Left colon (tissue), 2 donors: ENCODE measurements at places on chromosomes 12 and 14. TPM values are rescaled to one million over a fixed set of nuclear protein-coding genes. Genes with fewer than 3 reads are reported as not detected.

DNA sequence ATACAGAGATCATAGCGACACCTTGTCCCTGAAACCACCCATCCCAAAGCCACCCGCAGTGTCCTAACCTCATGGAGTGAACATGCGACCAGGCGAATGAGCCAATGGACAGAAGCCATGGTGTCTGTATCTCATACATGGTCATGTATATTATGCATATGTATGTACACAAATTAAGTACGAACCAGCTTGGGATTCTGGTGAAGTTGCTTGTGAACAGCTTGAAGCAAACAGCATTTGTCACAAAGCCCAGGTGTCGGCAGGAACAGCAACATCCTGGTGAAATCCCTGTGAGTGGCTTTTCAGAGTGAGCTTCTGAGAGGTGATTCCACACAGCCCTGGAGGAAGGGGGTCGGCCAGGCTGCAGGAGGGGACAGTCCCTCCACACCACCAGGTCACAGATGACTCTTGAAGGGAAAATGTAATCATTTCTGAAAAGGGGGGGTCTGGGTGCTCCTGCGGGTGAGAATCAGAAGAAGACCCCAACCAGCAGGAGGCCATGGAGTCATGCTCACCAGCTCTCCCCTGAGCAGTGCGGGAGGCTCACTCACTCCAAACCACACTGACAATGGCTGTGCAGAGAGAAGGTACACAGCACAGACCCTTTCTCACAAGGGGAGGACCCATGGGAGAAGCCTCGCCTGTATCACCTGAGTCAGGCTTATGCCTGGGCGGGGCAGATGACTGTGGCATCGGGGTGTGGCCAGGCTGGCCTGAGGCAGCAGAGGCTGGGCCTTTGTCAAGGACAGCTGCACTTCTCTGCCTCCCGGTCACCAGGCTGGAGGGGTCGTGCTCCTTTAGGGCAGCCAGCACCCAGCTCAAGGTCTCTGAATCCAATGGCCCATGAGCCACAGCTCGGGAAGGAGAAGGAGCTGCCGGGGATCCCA is 14.3 kb downstream of the CHGA start:
- no peak for DNase-seq

- DNase-seq = no peak
Observed at GRCh38 chr14:100086361-100086760, 21.1 kb downstream of the EVL start.

DNA sequence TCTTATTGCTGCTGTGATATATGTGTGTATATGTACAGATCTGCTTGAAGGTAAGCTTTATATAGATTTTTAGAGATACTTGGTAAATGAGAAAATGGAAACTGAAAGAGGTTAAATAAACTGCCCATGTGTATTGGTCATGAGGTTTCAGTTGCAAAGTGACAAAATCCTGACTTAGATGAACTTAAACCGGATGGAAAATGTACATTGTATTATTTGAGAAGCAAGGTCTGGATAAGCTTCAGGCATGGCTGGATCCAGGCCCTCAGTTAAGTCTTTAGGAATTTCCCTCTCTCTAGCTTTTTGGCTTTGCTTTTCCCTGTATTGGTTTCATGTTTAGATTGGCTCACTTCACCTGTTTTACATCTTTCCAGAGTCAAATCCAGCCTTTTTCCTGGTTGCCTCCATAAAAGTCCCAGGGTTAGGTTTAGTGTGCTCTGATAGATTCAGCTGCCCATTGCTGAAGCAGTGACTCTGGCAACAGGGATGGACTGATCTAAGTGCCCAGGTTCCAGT is 21.0 kb upstream of the MAP1LC3B2 start:
- no peak for DNase-seq

DNA sequence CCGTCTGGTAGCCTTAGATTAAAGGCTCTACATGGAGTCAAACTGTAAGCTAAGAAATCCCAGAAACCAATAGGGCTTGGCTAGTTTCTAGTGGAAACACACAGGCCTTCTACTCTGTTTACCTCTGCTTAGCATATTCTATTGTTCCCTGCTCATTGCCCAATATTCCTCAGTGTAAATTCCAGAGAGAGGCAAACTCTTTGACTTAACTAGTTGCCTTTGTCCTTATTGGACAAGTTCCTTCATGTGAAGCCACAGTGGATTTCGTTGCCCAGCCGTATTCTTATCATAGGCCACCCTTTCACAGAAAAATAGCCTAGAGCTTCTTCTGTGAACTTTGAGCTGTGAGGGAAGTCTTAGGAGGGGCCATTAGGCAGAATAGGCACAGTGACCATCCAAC is 186.1 kb downstream of the PLCZ1 start:
- no peak for DNase-seq

DNA sequence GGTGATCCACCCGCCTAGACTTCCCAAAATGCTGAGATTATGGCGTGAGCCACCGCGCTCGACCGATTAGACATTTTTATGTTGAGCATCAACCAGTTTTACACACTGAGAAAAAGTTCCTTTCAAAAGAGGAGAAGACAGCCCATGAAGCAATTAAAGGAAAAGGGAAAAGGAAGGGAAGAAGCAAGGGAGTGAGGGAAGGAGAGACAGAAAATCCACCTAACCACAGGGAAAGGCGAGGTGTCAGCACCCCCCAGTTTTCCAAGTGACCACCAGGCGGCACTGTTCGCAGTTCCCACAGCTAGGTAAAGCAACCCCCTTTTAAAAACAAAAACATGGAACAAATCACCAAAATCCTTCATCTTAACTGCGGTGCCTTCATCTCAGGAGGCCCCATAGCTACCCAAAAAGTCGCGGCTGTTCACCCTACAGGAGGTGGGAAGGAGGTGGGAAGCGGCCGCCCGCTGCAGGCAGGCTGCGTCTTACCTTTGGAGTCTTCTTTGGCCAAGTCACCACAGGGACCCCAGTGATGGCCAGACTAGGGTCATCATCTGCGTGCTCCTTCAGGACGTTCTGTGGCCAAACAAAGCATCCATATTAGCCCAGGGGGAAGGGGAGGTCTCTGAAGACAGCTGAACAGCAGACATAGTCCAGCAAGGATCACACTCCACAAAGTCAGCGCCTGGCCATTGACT is 86.6 kb downstream of the KDM2B start:
- DNase-seq = peak; percentile 57

- no peak for DNase-seq
Observed at GRCh38 chr14:57729208-57730187, 136.4 kb downstream of the SLC35F4 start.

DNA sequence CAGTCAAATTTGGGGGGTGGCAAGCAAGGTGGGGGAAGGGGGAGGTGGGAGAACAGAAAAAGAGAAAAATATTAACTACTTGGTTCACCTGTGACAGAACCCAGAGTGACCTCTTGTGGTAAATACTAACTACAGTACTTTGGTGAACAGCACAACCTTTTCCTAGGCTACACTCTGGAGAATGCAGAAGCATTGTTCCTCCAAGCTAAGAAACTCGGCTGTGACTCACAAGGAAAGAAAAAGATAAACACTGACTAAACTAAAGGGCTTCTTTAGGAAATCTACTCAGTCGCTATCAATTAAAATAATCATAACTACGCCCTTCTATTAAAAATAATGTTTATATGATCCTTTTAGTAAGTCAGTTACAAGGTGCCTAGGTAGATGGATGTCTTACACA is 5.4 kb downstream of the KCNH5 start:
- no peak for DNase-seq

DNA sequence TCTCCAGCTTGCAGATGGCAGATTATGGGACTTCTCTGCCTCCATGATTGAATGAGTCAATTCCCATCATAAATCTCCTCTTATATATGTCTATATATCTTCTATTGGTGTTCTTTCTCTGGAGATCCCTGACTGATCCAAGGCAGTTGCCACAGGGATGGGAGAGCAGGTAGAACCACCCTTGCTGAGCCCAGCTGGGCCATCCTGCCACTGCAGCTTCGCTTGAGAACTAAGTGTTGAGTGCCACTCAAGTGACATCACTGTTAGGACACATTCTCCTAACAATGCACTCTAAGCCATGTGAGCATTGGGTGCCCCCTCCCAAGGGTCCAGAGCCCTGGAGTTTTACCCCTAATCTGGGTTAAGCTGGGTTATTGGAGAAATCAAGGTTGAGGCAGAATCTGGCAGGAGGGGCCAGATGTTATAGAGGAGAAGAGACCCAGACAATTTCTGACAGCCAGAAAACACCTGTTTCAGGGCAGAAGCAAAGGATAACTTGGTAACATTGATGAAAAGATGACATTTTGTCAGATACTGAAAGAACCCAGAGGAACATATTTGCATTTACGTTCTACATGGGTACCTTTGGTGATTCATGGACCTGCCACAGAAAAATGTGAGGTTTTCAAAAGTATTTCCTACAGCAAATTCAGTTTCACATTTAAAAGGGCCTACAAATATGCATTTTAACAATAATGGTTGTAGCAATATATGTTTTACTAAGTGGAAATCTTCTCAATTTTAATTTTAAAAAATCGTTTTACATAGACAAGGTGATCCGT is 57.2 kb upstream of the MAX start:
- no peak for DNase-seq

- DNase-seq = no peak
Observed at GRCh38 chr12:74539261-74539660, 1.6 kb downstream of the ATXN7L3B start.

- no peak for DNase-seq
Observed at GRCh38 chr12:14310866-14311265, 54.6 kb upstream of the ATF7IP start.

LRRK2 gene
- total RNA-seq = 3.6 TPM

TMEM63C gene
- total RNA-seq = 43.0 TPM

DNA sequence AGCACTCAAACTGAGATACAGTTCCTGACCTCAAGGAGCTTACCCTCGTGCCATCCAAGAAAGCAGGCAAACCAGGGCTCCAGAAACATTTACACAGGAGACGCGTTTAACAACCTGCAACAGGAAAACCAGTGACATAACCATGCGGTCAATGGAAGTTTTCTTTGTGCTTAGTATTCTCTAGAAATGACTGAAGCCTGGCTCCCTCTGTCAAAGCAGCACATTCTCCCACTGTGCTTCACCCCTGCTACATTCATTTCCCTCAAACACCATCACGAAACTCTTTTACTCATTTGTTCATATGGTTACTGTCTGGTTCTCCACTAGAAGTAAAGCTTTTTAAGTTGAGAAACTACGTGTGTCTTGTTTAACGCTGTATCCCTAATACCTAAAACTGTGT is 161.3 kb upstream of the CCND2 start:
- no peak for DNase-seq

DNA sequence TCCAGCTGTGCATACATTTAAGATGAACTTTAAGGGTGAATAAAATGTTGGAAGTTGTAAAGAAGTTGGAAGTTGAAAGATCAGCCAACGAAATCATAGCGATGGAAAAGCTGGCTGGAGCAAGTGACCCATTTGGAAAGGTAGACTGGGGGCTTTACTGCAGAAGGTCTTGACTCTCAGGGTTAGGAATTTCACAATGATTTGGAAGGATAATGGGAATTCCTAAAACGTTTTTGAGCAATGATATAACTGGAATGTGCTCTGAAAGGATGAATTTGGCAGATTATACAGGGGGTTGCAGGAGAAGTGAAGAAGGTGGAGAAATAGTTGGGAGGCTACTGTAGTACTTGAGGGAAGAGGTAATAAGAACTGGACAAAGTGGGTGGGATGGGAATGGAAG is 27.4 kb downstream of the EMP1 start:
- no peak for DNase-seq

GRCh38 chr12:76519538-76519937 is 40.0 kb downstream of the OSBPL8 start:
- no peak for DNase-seq

DNA sequence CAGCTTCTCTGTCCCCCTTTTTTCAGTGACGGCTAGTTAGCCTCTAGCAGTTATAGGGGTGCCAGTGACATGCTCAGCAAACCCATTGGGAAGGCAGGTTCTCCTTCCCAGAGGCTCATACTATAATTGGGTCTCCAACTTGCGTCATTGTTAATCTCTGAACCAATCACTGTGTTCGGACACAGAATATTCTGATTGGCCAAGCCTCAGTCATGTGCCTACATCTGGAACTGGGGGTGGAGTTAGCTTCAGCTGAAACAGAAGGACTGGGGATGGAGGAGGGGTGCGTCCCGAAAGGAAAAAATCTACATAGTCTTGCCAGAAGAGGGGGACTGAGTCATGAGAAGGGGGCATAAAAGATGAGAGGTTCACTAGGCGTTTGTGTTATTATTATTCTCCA is 165.6 kb downstream of the SUDS3 start:
- no peak for DNase-seq

DNA sequence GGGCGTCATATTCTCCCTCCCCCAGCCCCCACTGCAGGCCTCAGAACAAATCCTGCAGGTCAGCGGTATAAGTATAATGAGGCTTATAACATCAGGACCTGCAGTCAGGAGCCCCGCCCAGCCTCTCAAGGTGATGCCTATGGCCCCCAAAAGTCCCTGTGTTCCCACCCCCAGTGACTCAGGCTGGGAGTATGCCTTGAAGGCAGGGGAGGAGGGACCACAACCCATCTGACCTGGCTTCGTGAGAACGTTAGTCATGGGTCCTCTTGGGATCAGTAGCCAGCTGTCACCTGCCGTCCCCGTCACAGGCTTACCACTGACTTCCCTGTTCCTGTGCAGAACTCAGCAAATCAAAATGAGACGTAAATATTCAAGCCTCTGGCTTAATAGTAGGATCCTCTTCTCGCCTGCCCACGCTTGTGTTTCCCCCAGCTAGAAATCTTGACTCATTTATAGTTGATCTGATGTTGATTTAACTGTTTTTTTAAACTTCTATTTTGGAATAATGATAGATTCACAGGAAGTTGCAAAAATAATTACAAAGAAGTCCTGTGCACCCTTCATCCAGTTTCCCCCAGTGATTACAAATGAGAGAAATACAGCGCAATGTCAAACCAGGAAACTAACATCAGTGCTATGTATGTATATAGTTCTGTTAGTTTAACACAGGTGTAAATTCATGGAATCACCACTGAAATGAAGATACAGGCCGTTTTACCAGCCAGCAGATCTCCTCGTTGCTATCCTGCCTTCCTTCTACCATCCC is 107.5 kb downstream of the ADGRD1 start:
- no peak for DNase-seq

DNA sequence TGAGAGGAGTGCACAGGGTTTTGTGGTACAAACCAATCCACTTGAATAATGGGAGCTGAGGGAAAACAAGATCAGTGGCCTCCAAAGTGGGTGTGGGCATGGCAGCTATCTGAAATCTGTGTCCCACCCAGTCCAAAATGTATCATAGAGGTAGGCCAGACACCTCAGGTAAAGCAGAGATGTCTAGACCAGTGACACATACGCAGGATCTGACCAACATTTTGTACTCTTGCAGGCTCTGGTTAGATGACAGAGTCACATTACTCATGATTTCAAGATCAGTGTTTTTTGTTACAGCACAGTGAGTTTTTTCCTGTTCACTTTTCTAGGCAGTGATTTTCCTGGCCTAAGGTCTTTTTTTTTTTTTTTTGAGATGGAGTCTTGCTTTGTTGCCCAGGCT is 211.8 kb downstream of the PCNX1 start:
- no peak for DNase-seq

GRCh38 chr12:8612629-8613028 is at the start of gene AICDA:
TSS of gene AICDA (minus strand) at chr12:8612859. CDS start at chr12:8612767, 92 bp downstream.
- no peak for DNase-seq
